Stimulated activated CD4-positive, alpha-beta T cell treated with anti-CD3 and anti-CD28 coated beads, Interleukin-12 subunit alpha, Interleukin-12 subunit beta, amount 100 ng/mL, for 24 hours (primary cell): ENCODE measurements at places on chromosomes 1 and 21.

DNA sequence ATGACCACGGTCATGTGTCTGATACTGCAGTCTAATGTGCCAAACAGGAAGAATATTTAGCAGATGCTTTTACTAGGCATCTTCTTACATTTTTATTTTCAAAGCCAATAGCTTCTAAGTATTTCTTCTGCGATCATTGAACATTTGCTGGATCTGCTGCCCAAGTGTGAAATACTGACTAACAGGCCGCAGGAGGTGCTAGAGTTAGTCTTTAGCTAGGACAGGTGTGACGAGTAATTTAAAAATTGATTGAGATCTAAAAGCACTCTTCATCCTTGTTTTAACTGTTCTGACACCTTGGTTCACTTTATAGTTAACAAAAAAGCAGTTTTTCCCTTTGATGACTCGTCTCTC, 748 bp upstream of the FAM78B start:
- no peak for DNase-seq

- DNase-seq = no peak
Observed at GRCh38 chr1:115136106-115136505, 46.8 kb upstream of the TSPAN2 start.

- DNase-seq = no peak
Observed at GRCh38 chr1:119114786-119115185, 25.7 kb downstream of the WARS2 start.

DNA sequence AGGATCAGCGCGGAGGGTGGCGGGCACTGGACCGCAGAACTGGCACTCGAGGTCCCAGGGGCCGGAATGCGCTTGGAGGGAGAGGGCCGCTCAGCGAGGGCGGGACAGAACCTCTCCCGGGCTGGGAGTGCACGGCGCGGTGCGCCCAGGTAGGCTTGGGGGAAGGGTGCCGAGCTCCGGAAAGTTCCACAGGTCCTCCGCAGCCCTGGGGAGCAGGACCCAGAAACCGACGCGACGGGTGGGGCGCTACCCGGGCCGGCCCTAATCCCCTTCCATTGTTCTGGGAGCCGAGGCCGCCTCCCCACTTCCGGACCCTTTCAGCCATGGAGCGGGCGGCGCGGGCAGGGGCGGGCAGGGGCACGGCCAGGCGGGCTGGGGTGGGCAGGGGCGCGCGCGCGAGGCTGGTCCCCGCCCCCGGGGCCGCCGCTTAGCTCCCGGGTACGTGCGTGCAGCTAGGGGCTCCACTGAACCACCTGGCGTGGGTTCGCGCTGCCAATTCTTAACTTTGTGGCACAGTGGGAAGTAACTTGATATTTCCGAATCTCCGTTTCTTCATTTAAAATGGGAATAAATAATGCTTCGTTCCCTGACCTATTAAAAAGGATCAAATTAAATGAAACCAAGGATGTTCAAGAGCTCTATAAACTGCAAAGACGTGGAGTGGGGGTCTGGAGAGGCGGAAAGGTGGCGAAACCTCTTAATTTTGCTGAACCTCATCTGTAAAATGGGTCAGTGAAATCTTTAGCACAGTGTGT, 20.7 kb downstream of the LGR6 start:
- no peak for DNase-seq

- DNase-seq = no peak
Observed at GRCh38 chr1:109785446-109786111, 21.9 kb upstream of the EPS8L3 start.

- no peak for DNase-seq
Observed at GRCh38 chr21:43619856-43620255, 39.4 kb downstream of the HSF2BP start.

DNA sequence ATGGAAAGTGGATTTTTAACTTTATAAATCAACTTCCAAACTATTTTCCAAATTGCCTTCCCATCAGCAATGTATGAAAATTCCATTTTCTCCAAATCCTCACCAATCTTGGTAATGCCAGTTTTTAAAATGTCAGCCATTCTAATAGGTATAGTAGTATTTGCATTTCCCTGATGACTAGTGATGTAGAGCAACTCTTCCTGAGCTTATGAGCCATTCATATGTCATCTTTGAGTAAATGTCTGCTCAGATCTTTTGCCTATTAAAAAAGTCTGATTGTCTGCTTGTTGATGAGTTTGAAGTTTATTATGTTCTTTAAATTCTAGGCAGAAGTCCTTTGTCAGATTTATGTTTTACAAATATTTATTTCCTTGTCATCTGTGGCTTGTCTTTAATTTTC, 54.7 kb downstream of the KDM1A start:
- no peak for DNase-seq

- no peak for DNase-seq
Observed at GRCh38 chr1:204340081-204340889, 19.4 kb downstream of the PLEKHA6 start.

GRCh38 chr1:93740601-93741031, 59.0 kb upstream of the BCAR3 start:
- DNase-seq = no peak

- no peak for DNase-seq
Observed at GRCh38 chr1:56070601-56071000, 508.8 kb downstream of the PLPP3 start.
